ENCODE measurements at places on chromosomes 5 and 9.

GRCh38 chr9:118362123-118362522 is 657.9 kb downstream of the TLR4 start:
- no peak for DNase-seq

GRCh38 chr5:17012289-17012688 is 76.2 kb upstream of the MYO10 start:
- DNase-seq = no peak

GRCh38 chr5:41143131-41143901 is 70.0 kb downstream of the C6 start:
- DNase-seq = no peak

- no peak for DNase-seq
Measured at GRCh38 chr5:66113160-66113559, 30.9 kb upstream of the SREK1 start.

DNA sequence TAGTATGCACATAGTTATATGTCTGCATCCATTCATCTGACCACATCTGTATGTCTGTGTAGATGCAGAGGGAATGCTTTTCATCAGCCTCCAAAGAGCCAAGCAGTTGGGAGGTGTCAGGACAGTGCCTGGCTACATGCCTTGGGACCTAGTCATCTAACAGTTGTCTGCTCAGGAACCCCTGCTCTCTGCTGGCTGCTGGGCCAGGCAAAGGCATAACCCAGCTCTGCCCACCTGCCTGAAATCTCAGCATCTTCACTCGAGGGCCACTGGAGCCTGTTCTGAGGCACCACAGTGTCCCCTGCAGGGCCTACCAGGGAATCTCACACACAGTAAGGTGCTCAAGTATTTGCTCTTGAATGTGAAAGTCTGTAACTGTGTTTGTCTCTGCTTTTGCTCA is 3.7 kb downstream of the C9orf50 start:
- DNase-seq = no peak

DNA sequence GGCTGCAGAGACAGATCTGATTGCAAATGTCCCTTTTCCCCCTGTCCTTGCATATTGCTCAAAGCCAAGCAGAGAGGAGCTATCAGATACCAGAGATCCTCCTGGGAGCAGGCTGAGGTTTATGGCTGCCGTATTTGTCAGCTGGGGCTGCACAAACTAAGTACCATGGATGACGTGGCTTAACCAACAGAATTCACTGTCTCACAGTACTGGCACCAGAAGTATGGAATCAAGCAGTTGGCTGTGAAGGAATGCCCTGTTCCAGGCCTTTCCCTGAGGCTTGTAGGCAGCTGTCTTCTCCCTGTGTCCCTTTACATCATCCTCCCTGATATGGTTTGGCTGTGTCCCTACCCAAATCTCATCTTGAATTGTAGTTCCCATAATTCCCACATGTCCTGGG is 2.6 kb downstream of the CFAP90 start:
- DNase-seq = no peak

DNA sequence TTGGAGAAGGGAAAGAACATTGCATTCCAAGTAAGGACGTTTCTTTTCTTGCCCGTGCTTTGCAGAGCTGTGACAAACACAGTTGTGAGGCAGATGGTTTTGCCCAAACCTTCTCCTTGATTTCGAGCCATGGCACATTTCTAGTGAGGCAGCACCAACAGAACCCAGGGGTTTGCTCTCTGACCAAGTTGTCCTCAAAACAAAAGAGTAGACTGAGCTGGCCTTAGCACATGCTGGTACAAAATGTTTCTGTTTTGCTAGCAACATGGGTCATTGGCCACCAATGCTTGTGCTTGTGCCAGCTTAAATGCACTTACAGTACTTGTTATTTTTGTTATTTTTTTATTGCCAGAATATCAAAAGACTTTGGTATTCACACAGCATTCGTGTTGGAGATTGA is 328.8 kb downstream of the GADD45G start:
- no peak for DNase-seq

- DNase-seq = no peak
Measured at GRCh38 chr9:127667127-127667844, 39.5 kb upstream of the CFAP157 start.

DNA sequence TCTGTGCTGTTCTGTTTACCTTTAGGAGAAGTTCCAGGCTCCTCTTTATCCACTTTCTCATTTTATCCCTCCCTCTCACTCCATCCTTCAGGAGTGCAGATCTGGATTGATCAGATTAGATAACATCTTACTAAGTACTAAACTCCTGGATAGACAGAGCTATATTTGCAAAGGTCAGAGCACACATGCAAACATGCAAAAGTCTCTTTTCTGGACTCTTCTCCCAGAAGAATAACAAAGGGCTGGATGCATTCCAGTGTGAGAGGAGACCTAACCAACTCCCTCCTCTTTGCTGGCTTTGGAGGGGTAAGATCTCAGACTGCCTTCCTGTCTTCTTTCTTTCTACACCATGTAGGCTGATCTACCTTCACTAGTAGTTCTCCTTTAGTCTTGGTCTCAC is 21.4 kb downstream of the GARNL3 start:
- DNase-seq = no peak

GRCh38 chr9:107029146-107029545 is 166.2 kb downstream of the ZNF462 start:
- no peak for DNase-seq

DNA sequence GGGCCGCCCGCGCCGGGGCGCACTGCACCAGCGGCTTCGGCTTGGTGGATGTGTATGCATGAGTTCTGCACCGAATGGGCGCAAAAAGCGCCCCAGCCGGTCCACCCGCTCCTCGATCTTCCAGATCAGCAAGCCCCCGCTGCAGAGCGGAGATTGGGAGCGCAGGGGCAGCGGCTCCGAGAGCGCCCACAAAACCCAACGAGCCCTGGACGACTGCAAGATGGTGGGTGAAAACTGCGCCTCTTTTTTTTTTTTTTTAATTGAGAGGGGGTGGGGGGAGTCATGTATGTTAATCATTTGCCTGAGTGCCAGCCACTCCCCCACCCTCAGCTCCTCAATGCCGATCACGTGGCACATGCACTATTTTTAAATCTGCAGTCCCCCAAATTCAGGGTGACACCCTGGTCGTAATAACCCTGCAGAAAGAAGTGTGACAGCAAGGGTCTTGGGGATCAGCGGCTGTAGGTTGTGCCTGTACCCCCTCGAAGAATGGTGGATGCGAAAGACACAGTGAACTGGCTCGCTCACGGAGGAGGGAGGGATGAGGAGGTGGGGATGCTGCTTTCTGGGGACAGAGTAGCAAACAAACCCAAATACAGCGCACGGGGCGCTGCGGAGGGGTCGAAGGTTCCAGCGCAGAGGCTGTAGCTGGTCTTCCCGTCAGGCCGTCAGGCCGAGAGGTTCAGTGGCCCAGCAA is 900 bp downstream of the RGS7BP start:
- no peak for DNase-seq

GRCh38 chr9:121743441-121744001 is 92.1 kb downstream of the DAB2IP start:
- DNase-seq = no peak

DNA sequence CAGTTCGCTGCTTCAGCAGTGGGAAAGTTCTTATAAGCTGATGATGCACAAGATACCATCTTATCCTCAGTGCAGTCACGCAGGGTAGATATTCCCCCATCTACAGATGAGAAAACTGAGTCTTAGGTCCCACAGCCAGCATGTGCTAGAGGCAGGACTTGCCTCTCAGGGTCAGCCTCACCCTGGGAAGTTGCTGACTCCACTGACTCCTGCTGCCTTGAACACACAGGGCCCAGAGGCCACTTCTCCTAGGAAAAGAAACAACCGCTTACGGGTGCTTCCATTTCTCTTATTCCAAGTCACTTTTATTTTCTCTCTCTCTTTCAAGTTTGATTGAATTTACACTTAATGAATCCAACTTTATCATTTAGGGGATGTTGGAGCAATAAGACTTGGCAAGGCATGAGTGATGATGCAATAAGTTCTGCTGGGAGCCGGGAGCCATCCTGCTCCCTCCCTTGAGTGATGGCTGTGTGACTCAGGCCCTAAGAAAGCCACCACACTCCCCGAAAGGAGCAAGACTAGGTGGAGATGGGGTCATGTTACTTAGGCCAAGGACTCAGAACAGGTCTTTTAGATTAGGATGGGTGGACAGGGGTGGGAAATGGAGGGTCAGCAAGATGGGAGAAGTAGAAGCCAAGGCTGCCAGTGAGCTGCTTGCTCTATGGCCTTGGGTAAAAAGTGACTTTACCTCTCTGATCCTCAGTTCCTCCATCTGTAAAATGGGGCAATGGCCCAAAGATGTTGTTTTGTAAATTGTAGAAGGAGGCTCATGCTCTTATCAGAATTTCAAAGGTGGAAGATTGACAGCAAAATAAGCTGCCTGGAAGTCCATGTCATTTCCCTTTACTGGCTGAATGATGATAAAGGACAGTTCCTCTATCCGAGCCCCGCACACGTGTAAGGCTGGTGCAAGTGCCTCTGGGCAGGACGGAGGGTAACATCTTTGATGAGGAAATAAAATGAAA is 67.4 kb upstream of the ZNF618 start:
- no peak for DNase-seq

DNA sequence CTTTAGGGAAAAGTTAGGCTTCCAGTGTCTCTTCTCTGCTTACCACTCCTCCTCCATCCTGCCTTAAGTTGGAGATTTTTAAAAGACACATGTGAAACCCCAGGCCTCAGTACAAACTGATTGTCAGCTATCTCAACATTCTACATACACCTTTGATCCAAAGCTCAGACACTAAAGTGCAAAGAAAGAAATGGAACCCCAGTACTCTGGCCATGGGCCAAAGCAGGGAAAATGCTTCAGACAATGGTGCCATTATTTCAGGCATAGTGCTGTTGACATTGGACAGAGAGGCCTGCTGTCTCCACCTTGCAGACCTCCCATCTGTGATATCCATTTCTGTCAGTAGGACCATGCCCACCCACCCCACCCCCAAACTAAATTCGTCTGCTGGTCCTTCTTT is 49.1 kb downstream of the G3BP1 start:
- no peak for DNase-seq

- no peak for DNase-seq
Measured at GRCh38 chr5:111641533-111642233, 115.3 kb downstream of the NREP start.

DNA sequence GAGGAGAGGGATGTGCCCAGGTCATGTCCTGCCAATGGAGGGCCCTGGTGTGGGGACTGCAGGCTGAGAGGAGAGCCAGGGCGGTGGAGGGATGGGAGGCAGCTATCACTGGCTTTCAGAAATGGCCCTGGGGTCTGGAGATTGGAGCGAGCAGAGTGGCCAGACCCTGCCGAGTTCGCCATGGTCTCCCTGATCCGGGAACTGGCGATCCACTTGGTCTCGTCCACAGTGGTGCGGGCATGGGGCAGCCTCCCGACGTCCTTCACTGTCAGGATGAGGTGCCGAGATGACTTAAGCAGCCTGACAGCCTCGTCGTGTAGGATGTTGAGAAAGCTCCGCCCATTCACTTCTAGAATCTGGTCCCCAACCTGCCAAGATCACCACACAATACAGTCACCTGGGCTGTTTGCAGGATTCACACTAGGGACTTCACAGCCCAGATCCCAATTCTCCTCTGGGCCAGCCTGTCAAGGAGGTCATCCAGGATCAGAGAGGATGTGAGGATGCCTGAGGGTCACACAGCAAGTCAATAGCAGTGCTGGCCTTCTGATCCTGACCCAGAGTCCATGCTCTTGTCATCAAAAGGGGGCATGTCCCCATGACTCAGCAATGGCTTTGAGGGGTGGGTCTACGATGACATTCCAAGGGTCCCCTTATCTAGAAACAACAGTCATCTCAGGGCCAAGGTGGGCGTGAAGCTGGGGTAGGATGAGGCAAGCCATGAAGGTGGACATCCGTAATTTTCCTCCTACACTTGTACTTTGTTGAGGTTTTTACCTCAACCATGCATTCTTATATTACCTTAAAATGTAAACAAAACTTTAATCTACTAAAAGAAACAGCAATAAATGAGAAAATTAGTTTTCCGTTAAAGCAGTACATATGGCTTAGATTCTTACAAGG is 38.5 kb upstream of the AKNA start:
- DNase-seq = no peak

GRCh38 chr9:34256987-34257585 is 72.0 kb downstream of the KIF24 start:
- DNase-seq = no peak

DNA sequence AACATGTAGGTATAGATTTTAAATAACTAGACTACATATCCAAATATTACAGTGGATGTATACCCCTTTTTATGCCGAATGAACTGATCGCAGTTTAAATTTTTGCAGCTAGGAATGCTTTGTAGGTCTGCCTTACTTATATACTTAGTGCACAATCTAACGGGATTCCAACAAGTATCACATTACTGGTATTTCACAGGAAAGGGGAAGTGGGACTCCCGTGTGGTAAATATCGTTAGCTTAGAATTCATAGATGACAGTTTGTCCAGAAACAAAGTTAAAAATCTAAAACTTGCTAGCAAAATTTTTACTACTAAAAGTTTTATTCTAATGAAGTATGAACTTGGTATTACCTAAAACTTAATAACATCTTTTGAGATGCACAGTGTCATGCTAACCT is 193.5 kb upstream of the TLX3 start:
- no peak for DNase-seq

GRCh38 chr9:111037356-111037707 is 938 bp downstream of the LPAR1 start:
- DNase-seq = no peak

DNA sequence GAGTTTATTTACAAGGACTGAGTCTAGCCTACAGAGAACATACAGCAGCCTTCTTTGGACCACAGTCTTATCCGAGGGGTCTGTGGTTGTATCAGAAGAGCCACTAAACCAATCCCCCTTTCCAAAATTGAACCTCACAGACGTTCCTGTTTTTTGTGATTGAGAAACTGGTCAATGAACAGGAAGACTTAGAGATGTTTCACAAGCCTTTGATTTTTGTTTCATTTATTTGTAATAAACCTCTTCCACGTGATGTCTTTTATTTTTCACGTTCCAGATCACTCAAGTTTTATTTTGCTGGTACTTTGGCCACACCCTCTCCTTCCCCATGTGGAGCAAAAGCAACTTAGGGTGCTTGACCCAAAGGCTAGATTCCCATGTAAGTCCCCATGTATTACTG is 16.1 kb downstream of the CCT5 start:
- DNase-seq = no peak

- DNase-seq = no peak
Measured at GRCh38 chr9:129779560-129780190, 23.3 kb upstream of the TOR1B start.

Data from central memory CD4-positive, alpha-beta T cell (primary cell).